M059J (cell line): ENCODE measurements at places on chromosomes 4 and X.

DNA sequence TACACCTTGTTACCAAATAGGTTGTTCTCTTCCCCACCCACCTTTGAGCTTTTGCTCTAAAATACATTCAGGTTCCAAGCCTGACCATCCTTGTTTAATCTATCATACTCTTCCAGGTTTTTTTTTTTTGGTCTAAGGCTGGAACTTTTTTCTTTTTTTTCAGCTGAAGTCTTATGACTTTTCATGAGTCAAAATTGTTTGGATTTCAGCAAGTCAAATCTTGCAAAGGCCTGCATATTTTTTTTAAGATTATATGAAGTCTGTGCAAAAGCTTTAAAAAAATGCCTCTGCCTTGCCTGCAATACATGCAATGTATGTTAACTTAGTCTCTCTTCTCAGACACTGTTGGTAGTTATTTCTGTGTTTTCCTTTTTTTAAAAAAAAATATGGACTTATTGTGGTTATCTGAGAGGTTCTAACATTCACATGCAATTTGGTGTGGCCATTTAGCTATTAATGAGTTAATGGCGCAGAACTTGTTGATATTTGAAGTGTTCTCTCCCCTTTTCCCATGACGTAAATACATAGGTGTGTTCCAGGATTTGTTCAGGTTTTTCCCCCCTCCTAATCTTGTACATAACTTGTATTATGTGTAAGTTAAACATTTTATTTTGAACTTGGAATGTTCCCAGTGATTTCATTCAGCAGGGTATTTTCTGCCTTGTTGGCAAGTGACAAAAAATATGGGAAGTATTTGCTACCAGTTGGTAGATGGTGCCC is 58.7 kb downstream of the CCKAR start:
- no peak for DNase-seq

DNA sequence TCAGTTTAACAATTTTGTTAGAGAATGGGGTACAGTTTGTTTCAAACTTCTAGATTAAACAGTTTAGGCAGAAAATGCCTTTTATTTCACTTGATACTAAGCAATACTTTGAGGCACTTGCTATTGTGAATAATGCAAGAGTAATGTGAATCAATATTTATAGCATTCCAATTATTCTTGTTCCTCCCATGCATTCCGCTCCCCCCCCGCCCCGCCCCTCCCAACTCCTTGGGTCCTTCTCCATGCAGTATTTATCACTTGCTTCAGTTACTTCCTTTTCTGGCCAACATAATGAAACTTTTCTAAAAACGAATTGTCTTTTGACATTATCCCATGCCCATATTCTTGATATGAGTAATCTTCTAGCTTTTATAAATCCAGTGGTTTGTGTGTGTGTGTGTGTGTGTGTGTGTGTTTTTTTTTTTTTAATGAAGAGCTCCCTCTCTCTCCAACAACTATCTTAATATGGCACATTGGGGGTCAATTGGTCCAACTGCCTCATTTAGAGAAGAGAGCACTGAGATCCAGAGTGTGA is 1.6 kb downstream of the BANK1 start:
- DNase-seq, result no peak

GRCh38 chr4:124977045-124977444 is 264.5 kb upstream of the ANKRD50 start:
- no peak for DNase-seq

DNA sequence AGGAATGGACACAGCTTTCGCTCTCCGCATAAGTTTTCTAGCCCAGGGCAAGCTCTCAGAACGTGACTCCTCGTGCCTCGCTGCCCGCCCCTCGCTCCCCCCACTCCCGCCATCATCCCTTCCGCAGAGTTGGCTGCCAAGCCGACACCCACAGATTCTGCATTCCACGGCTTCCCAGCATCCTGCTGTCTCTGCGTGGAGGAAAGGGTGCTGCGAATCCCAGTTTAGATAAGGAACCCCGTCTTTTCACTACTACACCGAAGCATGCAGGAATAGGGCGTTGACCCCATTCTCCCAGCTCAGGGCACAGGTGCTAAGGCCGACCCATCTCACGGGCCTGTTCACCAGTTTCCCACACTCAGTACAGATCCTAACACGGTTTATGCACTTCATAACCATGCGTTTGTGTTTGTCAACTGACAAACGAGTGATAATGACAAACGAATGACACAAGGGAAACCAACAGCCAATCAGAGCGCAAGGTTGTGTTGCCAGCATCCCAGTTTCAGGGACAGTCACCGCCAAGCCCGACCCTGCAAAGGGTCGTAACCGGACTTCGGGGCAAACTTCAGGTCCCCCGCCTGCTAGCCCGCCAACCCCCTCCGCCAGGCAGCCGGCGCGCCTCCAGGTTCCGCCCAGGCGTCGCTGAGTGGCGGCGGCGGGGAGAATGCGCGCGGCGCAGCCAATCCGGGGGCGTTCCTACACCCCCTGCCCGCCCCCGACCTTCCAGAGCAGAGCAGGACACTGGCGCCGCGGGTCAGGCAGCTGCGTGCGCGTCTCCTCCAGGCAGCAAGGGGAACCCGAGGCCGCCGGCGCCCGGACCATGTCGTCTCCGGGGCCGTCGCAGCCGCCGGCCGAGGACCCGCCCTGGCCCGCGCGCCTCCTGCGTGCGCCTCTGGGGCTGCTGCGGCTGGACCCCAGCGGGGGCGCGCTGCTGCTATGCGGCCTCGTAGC is at the start of gene CYP2U1:
Gene CYP2U1 (plus strand): TSS at position 729 of the 954 bp plus-strand sequence. CDS start 95 bp downstream, at position 824.
- peak; percentile 74 for DNase-seq

- DNase-seq, result no peak
These were observed 106.5 kb downstream of the EGF start for GRCh38 chr4:110019153-110019552.

DNA sequence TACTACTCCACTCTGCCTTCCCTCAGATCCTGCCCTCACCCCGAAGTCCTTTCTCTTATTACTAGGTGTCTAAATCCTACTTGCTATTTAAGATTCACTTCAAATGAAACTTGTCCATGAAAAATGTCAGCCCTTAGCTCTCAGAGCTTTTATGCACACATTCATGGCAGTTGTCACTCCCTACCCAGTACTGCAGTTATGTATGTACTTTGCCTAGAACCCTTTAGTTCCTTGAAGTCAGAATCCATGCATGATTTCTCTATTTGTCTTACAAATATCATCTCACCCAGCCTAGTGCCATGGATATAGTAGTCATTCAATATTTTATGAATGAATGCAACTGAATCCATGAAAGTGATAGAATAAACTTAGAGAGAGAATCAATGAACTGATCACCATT is 3.3 kb upstream of the EPGN start:
- no peak for DNase-seq

- DNase-seq, result no peak
These were observed 8.8 kb downstream of the ENAM start for GRCh38 chr4:70637239-70637913.
